Stimulated activated CD4-positive, alpha-beta T cell treated with anti-CD3 and anti-CD28 coated beads, TNF-alpha, amount 100 ng/mL, for 4 hours (primary cell): ENCODE measurements at places on chromosomes 2 and 18.

- no peak for DNase-seq
Measured at GRCh38 chr2:19685731-19686130, 216.1 kb downstream of the TTC32 start.

- DNase-seq: no peak
Measured at GRCh38 chr2:28697602-28698149, 54.0 kb upstream of the PPP1CB start.

GRCh38 chr2:170313347-170313991, 135.5 kb downstream of the MYO3B start:
- DNase-seq: no peak

DNA sequence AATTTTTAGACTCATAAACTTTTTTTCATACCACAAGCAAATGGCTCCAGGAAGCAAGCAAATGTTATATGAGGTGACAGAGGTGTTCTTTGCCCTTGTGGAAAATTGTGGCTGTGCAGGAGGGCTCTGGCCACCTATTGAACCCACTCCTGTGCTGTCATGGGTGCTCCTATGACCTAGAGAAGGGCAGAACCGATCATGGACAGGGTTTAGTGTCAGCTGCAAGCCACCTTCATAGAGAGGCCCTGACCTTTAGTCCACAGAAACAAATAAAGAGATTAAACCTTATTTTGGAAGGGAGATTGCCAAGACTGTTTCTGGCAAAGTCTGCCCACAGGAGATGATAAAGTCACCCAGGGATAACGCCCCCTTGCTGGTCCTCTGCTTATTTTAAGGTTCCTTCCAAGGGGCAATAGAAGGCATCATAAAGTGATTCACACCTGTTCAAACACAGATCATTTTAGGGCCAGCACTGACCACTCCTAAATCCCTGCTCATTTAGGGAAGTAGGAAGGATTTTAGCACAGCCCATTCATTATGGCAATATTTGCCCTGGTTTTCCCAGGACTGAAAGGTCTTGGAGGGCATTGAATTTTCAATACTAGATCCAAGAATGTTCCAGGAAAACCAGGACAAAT, 26.1 kb upstream of the STAT4 start:
- no peak for DNase-seq

- DNase-seq: no peak
Measured at GRCh38 chr2:160287476-160287875, 87.4 kb upstream of the ITGB6 start.

- no peak for DNase-seq
Measured at GRCh38 chr2:134301099-134301927, 47.4 kb downstream of the MGAT5 start.
